ENCODE measurements at places on chromosomes 6 and 20. TPM values are rescaled to one million over a fixed set of nuclear protein-coding genes. Genes with fewer than 3 reads are reported as not detected.

The TRIM38 gene
- 4.8 TPM for total RNA-seq

The EFCAB8 gene
- 0.22 TPM for total RNA-seq

The SIRPB1 gene
- total RNA-seq: 0.13 TPM

The SLC2A10 gene
- total RNA-seq: 18.9 TPM

The GPX5 gene
- total RNA-seq: not detected

GRCh38 chr6:57305107-57305506 lies 12.3 kb upstream of the PRIM2 start:
- DNase-seq: peak; percentile 88

DNA sequence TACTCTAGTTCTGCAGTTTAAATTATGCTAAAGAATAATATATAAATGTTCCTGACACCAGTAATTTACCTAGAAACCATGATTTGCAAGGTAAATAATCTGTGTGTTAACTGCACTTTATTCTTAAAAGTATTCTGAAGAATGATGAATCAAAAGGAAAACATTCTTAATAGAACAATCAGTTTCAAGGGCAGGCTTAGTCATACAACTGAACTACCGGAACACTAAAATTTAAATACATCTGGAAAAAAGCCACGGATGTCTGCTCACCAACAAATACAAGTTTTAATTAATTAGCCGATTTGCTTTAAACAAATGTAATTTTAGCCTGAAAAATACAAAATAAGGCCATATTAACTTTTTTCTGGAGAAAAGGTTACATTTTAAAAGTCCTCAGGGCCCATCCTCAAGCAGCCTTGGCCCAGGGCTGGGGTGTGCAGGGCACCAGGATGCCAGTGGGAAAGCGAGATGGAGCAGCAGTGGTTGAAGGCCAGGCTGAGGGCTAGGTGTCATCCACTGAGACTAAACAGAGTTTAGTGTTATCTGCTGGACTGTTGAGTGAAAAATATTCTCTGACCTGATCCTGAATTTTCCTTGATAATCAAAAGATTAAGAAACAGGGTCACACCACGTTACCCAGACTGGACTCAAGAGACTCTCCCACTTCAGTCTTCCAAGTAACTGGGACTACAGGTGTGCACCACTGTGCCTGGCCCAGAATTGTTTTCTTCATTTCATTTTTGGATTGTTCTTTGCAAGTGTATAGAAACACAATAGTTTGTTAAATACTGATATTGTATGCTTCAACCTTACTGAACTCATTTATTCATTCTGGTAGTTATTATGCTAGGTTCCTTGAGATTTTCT lies 88.2 kb upstream of the DST start:
- DNase-seq: no peak

GRCh38 chr6:34334796-34335416 lies 57.6 kb downstream of the NUDT3 start:
- DNase-seq: no peak

DNA sequence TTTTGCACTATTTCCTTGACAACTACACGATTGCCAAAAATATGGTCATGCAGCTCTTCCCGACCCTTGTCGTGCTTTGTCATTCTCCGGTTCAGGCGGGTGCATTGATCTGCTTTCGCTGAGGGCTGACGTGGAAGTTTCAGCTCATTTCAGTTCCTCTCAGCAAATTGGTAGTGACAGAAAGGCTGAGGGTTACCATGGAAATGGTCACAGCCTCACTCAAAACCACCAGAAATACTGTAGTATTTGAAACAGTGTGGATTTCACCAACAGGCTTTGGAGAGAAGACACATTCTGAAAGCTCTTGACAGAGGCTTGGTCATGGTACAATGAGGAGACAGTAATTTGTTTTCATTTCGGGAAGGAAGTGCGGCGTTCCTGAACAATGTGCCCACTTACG lies 99.7 kb upstream of the EXOC2 start:
- no peak for DNase-seq

- no peak for DNase-seq
These were observed 22.7 kb downstream of the MAPK14 start for GRCh38 chr6:36050305-36050704.

DNA sequence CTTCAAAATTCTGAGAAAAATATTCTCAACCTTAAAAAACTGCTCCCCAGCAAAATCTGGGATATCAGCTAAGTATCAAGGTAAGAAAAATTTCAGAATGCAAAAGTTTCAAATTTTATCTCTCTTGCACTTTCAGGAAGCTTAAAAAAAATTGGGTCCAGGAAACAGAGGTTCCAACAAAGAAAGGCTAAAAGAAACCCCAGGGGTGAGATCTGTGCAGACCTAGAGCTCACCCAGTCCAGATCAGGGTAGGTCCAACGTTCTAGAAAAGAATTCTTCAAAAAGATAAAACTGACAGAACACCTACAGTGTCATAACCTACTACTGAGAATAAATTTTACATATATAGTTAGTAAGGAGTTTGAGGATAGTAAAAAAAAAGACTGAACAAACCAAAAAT lies 23.5 kb downstream of the ILRUN start:
- no peak for DNase-seq

DNA sequence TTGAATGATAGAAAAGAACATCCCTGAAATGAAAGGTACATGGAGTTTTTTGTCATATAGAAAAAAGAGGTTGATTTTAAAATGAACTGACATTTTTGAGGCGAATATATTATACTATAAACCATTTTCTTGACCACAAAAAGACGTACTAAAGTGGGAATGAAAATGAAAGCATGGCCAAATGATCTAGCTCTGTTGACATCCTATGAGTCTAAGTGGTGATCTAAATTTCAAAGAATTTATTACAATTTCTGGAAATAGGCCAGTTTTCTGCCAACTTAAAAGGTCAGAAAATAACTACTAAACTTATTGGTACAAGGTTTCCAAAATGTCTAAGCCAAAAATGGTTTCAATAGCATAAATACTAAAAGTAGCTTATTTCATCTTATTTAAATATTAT lies 536.8 kb downstream of the EYS start:
- DNase-seq: no peak

DNA sequence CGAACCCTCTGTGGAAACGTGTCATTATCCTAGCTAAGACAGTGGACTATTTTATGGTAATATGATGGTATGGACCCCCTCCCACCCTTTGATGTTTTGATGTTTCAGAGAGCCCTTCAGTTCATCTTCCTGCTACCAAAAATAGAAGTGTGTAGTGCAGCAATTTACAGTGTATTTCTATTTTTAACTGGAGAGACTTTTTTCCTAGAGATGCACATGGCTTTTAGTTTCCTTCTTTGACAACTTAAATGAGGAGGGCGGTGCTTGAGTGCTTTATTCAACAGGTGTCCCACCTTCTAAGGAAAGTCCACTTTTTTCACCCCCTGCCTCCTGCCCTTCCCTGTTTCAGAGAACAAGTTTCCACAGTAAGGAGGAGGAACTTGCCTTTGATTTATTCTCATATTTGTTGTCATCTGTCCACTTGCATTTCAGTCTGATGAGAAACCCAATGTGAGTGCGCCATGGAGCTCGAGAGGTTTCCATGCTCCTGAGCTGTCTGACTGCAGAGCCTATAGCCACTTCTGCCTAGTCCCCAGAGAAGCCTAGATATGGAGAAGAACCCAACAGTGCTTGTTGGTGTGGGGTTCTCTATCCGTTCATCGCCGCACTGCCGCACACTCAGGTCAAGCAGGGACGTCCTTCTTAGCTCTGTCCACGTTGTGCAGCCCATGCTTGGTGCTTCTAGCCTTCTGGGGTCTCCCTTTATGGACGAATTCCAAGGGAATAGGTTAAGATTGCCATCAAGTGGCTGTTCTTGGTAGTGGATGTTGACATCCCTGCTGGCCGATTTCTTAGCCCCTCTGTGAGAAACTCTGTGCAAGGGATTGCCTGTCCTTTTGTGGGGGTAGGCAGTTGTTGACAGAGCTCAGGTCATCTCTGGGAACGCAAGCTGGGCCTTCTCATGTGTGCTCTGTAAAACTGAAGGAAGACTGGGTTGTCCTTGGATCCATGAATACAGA lies 144.2 kb downstream of the JARID2 start:
- DNase-seq: peak; percentile 74

DNA sequence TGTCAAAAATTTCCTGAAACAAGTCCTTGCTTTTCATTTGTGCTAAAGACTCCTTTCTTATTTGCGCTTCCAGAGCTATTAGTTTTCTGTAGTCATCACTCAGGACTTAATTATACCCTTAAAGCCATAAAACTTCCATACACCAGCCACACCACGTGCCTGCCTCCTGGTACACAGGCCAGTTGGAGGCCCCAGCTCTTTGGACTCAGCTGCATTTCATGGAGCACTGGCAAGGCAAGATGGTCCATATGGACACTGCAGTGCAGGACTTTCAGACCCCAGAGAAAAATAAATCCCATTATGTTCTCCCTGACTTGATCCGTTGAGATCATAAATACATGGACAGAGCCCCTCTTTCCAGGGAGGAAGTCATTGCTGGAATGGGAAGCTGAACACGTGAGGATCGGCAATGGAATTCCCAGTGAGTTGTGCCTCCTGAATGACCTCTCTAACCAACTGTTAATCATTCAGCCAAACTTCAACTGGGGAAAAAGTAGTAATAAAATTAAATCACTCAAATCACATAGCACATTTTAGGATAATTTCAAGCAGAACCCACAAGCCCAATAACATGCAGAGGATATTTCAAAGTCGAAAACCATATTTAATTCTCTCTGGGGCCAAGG lies 173.1 kb downstream of the HACE1 start:
- peak; percentile 43 for DNase-seq

DNA sequence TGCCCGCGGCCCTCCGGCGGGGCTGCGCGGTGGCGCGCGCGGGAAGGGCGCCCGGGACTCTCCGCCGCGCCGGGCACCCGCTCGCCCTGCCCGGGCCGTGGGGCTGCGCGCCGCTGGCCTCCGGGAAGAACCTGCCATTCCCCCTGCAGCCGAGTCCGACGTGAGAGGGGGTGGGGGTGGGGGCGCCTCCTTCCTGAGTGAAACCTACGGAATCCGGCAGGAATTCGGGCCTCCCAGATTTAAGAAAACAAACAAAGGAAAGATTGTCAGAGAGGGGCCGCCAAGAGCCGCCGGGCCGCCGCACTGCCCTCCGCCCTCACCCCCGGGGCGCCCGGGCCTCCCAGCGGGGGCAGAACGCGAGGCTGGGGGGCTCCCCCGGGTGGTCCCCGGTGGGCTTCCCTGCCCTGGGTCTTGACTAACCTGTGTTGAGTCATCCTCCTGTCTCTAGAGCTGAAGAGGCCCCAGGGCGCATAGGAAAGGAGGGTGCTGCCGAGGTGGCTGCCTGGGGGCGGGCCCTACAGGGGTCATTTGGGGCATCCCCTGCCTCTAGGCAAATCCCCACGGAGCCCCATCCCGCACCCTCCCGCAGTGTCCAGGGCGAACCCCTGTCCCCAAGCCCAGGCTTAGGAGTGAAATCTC lies 42.2 kb upstream of the FOXP4 start:
- peak; percentile 73 for DNase-seq

Data from muscle of leg (tissue), 16 donors.